ENCODE measurements at places on chromosomes 5 and 9.

- DNase-seq: no peak
These were observed 672.1 kb upstream of the CHD1 start for GRCh38 chr5:99600952-99601351.

DNA sequence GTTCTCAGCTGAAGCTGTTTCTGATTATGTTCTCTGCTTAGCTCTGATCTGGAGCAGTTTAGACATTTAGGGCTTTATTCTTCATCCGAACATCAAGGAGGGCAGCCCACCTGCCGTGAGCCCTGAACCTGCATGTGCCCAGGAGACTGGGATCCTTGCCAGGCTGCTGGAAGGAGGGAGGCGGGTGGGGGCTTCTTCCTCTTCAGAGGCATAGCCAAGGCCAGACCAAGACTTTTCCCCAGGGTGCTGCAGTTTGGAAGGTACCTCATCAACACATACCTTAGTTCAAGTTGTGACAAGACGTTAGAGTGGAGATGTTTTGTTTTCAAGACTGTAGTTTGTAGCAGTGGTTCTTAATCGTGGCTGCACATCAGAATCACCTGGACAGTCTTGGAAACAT lies 64.9 kb downstream of the RALGPS1 start:
- no peak for DNase-seq

GRCh38 chr9:110260911-110261310 lies 4.6 kb upstream of the TXN start:
- no peak for DNase-seq

DNA sequence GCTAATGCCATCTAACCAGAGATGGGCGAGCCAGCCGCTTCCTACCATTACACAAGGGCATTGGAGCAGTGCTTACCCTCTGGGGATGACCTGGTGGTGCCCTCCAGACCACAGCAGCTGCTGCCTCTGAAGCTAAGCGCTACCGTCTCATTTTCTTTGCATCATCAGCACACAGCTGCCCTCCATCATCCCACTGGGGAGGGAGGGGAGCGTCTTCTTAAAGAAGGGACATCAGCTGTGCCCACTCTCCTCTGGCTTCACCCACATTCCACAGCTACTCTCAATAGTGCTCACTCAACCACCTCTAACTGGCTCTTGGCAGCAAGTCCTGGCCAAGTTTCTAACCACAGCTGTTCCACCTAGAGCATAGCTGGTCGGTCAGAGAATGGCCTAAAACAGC lies 503.4 kb downstream of the NFIB start:
- no peak for DNase-seq

DNA sequence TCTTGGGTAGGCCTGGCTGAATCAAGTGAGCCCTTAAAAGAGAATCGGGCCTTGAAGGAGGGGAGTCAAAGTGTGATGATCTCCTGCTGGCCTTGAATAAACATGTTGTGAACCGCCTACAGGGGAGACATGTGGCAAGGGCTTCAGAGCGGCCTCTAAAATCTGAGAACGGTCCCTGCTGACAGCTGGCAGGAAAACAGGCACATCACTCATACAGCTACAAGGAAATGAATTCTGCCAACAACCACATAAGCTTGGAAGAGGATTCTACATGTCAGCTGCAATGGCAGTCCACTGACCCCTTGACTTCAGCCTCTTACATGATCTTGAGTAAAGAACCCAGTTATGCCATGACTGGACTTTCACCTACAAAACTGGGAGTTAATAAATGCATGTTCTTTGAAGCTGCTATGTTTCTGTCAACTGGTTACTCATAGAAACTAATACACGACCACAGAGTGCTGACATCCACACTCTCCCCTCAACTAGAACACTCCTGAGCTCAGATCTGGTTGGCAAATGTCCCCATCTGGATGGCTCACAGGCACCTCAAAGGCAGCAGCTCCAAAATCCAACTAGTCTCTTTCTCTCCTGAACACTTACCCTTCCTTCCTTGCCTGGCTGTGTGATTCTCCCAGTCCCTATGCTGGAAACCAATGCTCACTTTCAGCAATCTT lies 333.1 kb downstream of the ASTN2 start:
- no peak for DNase-seq

- no peak for DNase-seq
These were observed 1.8 kb downstream of the CAVIN4 start for GRCh38 chr9:100579665-100580064.

DNA sequence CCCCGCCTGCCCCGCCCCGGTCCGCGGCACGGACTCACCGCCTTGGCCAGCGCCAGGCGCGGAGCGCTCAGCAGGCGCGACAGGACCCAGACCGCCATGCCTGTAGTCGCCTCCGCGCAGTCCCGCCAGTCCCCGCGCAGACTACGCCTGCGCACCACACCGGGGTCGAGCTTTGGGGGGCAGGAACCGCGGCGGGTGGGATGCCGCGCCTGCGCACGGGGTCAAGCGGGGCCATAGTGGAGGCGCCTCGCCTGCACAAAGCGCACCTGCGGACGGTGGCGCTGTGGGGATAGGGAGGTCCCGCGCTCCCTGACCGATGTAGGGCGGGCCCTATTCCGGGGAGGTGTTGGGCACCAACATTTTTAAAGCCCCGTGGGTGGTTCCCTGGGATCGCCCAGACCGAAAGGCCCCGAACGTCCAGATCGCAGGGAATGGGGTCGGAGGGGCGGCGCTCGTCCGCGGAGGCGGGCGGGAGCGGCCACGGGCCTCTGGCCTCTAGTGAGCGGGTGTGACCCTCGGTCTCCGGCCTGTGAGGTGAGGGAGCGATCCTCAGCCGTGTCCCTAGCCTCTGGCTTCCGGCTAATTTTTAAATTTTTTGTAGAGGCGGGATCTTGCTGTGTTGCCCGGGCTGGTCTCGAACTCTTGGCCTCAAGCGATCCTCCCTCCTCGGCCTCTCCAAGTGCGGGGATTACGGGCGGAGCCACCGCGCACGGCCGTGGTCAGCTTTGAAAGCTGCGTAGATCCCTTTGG lies 70.8 kb upstream of the LPCAT1 start:
- DNase-seq: peak; percentile 53

- DNase-seq: no peak
These were observed 108.2 kb downstream of the MPDZ start for GRCh38 chr9:13171261-13171660.

GRCh38 chr9:120477534-120478001 lies 102.4 kb downstream of the CDK5RAP2 start:
- no peak for DNase-seq

GRCh38 chr9:92887880-92888338 lies 10.1 kb upstream of the ZNF484 start:
- DNase-seq: no peak

DNA sequence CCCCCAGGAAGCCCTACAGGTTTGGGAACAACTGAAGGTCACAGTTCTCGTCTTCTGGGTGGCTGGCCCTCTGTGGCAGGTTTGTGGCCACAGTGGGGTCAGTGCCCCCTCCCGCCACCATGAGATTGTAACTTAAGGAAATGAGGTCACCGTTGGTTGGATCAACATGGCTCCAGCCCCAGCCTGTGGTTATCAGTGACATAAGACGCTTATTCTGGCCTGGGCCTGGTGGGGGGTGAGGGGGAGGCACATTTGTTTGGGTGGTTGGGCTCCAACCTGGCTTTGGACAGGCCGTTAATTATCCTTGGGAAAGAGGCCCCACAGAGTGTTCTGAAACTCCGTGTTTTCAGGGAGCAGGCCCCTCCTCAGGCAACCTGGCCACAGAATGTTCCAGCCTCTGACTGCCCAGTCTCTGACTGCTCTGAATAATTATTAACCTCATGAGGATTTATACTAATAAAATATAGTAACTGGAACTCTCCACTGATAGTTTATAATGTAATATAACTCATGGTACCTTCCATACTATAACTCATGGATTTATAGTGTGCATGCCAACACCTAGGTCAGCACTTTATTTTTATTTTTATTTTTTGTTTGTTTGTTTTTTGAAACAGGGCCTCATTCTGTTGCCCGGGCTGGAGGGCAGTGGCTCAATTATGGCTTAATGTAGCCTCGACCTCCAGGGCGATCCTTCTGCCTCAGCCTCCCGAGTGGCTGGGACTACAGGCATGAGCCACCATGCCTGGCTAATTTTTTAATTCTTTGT lies 58.0 kb upstream of the RPL26L1 start:
- DNase-seq: no peak

GRCh38 chr9:78470216-78470615 lies 173.3 kb downstream of the PSAT1 start:
- no peak for DNase-seq

DNA sequence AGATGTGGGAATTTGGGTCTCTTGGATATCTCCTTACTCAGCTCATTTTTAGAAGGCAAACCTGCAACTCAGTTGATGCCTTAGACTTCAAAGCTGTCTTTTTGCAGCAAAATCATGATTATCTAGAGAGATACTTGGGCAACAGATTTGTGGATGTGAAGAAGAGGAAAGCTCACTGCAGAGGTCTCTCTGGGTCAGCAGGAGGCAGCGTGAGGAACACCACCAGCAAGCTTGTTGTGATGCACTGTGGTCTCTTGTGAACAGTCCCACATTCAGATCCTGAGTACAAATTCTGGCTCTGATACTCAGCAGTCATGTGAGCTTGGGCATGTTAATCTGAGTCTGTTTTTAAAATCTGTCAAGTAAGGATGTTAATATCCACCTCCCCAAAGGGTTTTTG lies 26.3 kb upstream of the DMRT3 start:
- no peak for DNase-seq

GRCh38 chr5:85453026-85453349 lies 1068.3 kb upstream of the EDIL3 start:
- no peak for DNase-seq

- DNase-seq: no peak
These were observed 44.3 kb downstream of the TMEM252 start for GRCh38 chr9:68496356-68496755.

GRCh38 chr9:113999256-114000062 lies 78.6 kb downstream of the AMBP start:
- DNase-seq: no peak

GRCh38 chr9:79962836-79963235 lies 391.1 kb downstream of the TLE4 start:
- DNase-seq: no peak

DNA sequence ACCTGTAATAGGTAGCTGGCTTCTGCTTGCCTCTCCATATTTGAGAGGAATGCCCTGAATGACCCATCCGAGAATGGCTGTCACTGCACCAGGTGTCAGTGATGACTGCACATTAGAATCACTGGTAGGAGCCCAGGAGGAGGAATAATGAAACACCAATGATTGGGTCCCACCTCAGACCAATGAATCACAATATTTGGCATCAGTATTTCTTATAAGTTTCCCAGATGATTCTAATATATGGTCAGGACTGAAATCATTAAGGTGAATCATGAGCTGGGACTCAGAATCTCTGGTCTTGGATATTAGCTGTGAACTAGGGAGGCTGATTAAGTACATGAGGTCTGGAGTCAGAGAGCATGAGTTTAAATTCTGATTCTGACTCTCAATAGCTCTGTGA lies 23.4 kb downstream of the ARSB start:
- DNase-seq: no peak

DNA sequence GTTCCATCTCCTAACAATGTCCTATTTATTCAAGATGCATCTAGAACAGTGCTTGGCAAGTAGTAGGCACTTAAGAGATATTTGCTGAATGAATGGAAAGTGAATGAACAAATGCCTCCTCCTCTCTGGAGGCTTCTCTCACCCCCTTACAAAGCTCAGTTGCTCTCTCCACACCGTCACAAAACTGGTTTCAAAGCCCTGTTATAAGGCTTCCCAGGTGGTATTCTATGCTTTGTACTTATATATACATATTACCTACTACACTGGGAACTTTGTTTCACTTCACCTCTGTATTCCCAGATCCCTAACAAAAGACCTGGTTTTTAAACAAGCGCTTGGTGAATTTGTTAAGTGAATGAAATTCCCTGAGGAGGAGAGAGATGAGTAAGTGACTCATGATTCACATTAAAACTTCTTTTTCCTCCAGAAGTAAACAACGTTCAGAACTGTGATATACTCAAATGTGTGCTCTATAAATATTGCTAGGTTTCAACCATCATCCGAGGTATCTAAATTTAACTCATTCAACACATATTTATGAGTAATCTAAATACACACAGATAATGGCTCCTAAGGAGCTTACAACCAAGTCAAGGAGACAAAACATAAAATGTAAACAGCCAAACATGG lies 36.0 kb downstream of the DENND1A start:
- DNase-seq: no peak

DNA sequence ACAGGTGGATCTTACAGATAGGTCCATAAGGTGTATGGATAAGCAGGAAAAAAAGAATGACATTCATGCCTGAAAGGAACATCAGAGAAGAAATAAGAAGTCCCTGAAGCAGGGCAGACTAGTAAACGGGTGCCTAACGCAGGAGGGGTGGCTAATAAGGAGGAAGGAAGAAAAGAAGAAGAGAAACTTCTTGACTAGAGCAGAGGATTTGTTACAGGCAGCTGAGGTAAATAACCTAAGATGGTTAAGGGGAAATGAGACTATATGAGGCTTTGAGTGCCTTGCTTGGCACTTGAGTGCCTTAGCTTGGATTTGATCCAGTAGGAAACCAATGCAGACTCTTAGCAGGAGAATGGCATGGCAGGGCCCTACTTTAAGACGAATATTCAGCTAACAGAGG lies 313.5 kb upstream of the PDE4D start:
- DNase-seq: no peak

DNA sequence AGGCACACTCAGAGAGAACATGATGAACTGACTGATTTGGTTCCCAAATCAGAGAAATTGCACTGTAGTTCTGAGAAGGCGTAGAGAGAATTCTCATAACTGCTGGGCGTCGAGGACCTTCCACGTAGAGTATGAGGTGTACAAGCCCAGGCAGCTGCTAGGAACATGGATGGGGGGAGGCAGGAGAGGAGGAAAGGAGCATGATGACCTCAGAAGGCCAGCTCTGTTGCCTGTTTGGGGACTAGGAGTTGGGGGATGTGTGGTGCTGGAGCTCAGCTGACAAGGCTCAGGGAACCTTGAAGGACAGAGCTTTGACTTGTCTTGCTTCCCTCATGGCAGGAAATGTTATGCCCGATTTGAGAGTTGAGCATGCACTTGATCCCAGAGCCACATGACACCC lies 485.4 kb downstream of the IRX1 start:
- DNase-seq: no peak

DNA sequence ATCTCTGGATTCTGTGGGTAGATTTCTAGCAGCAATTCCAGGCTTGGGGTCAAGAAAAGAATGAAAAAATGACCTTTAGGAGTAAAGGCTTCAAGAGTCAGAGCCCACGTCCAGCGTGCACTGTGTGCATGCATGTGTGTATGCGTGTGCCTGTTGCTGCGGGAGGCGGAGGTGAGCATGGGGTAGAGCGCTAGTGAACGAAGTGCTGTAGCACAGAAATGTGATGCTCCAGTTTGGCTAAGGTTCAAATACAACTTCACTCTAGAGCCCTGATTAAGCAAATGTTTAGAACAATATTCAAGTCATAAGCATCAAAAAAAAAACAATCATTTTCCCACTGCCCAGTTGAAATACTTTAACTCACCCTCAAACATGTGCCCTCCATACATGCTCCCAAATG lies 403.9 kb downstream of the ZNF608 start:
- DNase-seq: no peak

DNA sequence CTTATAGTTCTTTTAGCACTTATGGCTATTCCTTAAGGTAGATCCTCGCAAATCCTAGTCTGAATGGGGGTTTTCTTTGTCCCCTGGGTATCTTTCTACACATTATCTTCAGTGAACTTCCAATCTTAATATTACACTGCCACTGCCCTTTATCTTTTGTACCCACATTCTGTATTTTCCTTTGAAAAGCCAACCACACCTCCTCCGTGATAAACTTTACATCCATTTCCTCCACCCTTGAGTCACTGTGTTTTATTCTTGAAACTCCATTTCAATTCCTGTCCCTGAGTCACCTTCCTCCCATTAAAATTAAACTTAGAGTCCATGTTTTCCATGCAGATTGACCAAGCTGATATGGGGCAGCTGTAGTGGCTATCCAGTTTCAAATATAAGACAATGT lies 43.2 kb upstream of the RICTOR start:
- DNase-seq: no peak

- no peak for DNase-seq
These were observed 152.3 kb downstream of the GAS1 start for GRCh38 chr9:86795047-86795442.
